ENCODE measurements at places on chromosomes 5 and 9. TPM values are rescaled to one million over a fixed set of nuclear protein-coding genes. Genes with fewer than 3 reads are reported as not detected.

Gene CCDC69
- 1.5 TPM for total RNA-seq

Gene IL5
- not detected for total RNA-seq

Gene SPATA24
- total RNA-seq = 2.0 TPM

Gene ADAMTS16
- not detected for total RNA-seq

Gene ADAMTS19
- total RNA-seq = not detected

Gene CDH12
- total RNA-seq = 0.09 TPM

Gene RBM22
- 60.4 TPM for total RNA-seq

Gene C5orf58
- total RNA-seq = not detected

Gene PCDHB14
- total RNA-seq = 0.45 TPM

Gene YIPF5
- 83.9 TPM for total RNA-seq

All from fibroblast of the aortic adventitia (primary cell).